ENCODE measurements at places on chromosomes 6 and 20. TPM values are rescaled to one million over a fixed set of nuclear protein-coding genes. Genes with fewer than 3 reads are reported as not detected.
A peak's percentile ranks its signal among the peaks of the same experiment; 100 is the strongest.

- no peak for DNase-seq
Measured at GRCh38 chr6:87364602-87365252, 20.1 kb downstream of the C6orf163 start.

DNA sequence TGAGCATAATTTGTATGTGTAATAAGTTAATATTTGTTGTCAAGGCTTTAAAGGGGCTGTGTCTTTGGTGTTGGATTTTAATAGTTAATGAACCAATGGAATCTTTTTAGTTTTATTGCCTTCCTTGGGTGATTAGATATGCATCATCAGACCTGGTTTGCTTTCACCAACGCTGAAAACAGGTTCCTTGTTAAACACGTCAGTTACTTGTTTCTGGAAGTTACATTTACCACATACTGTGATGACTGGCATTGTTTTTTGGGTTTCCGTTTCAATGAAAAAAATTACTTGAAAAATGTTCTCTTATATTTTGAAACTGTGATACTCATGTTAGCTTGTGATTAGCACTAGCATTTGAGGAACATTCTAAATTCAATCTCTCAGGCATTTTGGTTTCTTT, 58.6 kb upstream of the RNF144B start:
- no peak for DNase-seq

DNA sequence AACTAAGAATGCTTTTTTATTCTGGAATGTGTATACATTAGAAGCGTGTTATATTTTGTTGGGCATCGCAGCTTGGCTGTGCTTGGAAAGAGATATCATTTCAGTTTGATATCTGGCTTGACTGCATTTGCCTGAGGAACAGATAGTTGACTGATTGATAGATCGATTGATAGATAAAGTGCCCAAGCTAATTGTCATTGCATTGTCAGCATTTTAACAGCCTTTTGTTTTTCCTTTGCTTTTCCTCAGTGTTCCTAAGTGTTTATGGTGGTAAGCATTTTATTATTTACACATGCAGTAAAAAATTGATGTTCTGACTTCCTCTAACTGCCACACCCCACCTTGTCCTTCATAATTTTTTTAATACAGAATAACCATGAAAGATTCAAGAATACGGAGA, 180.9 kb upstream of the GRIK2 start:
- no peak for DNase-seq

GRCh38 chr6:148968771-148969602, 222.2 kb downstream of the UST start:
- no peak for DNase-seq

LIN28B gene
- not detected for total RNA-seq

DNA sequence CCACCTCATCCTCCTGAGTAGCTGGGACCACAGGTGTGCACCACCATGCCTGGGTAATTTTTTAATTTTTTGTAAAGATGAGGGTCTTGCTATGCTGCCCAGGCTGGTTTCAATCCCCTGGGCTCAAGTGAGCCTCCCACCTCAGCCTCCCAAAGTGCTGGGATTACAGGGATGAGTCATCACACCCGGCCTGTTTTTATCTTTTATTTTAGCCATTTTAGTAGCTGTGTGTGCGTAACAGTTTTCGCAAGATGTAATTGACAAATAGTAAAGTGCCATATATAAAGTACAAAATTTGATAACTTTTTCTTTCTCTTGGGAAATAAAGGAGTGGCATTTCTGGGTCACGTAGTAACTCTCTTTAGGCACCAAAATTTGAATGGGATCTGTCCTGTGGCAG, 21.4 kb downstream of the SNAI1 start:
- no peak for DNase-seq

GRCh38 chr6:34894693-34895092, 5.6 kb downstream of the ANKS1A start:
- DNase-seq, result no peak

TMC2 gene
- total RNA-seq, result not detected

DNA sequence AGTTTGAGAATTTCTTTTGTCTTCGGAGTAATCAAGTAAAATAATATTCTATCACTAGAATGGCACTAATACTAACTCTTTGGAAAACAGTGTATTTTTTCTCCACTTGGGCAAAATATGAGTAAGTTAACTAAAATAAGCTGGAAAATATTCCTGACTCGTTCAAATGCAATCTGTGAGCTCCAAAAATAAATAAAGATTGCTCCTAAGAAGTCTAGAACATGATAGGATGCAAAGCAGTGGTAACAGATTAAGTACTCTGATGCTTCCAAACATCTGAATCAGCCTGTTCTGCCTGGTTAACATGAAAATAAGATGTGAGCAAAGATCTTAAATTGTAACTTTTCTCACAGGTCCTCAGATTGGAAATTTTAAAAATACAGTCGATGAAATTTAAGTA, 285.1 kb upstream of the ID4 start:
- DNase-seq, result no peak

- no peak for DNase-seq
Measured at GRCh38 chr6:157025437-157025836, 248.3 kb downstream of the ARID1B start.

DNA sequence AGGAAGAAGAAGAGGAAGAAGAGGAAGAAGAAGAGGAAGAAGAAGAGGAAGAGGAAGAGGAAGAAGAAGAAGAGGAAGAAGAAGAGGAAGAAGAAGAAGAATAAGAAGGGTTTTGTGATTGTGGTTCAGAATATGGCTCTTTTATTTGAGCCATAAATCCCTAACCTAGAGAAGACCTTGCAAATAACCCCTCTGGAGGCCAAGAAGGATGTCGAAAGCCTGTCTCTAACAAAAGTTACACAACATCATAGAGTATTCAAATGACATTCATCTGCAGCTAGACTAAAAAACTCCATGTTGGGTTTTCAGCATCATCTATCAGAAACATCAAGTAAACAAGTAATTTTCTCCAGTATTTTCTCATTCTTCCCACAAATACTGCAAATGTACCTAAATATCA, 100.9 kb downstream of the RNASET2 start:
- no peak for DNase-seq

- DNase-seq, result no peak
Measured at GRCh38 chr6:20712011-20712410, 177.8 kb downstream of the CDKAL1 start.

GRCh38 chr6:81086991-81087390, 665.5 kb downstream of the TENT5A start:
- DNase-seq, result no peak

GLP1R gene
- not detected for total RNA-seq

RNF114 gene
- 168 TPM for total RNA-seq

DNA sequence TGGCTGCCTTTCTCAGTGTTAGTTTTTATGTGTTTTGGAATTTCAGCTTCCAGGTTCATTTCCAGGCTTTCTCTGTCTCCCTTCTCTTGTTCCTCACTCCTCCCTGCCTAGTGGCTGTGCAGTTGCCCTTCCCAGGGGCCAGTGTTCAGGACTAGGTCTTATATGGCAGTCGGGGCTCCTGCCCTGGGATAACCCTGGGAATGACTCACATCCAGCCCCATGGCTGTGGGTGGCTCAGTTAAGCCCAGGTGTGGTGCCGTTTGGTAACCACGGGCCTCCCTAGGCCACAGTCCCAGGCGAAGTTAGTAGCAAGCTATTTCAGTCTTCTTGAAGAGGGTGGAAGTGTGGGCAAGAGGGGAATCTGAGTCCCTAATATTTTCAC, 57.4 kb upstream of the DDR1 start:
- DNase-seq, result no peak

KCNK15 gene
- not detected for total RNA-seq

SYCP2L gene
- not detected for total RNA-seq

- peak; percentile 73 for DNase-seq
Measured at GRCh38 chr6:912871-913835, 220.2 kb upstream of the EXOC2 start.

DNA sequence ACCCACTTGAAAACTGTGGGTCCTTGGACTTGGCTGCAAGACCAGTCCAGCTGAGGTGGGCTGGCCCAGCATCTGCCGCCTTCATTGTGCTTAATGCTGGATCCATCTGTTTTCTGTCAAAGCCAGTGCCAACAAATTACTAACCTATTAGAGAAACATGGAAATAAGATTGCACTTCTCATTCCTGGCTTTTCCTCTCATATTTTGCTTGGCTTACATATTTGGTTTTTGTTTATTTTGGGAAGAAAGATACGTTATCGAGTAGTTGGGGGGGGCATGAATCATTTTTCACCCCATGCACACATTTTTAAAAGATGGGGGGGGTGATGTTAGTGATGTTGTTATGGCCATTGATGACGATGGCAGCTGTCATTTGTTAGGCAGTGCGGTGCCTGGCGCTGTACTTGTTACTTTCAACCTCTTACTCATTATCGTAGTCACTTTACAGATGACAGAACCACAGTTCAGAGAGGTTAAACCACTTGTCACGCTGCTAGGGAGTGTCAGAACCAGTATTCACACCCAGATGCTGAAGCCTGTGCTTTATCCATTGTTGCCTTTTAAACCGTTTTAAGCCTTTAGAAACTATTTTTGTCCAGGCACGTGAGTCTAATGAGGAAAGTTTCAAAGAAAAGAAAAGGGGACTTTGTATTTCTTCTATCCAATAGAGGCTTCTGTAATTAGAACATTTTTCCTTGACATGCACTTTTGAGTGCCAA, 180.0 kb downstream of the TMEM242 start:
- no peak for DNase-seq

GRCh38 chr6:156697225-156697830, 79.8 kb upstream of the ARID1B start:
- no peak for DNase-seq

DNA sequence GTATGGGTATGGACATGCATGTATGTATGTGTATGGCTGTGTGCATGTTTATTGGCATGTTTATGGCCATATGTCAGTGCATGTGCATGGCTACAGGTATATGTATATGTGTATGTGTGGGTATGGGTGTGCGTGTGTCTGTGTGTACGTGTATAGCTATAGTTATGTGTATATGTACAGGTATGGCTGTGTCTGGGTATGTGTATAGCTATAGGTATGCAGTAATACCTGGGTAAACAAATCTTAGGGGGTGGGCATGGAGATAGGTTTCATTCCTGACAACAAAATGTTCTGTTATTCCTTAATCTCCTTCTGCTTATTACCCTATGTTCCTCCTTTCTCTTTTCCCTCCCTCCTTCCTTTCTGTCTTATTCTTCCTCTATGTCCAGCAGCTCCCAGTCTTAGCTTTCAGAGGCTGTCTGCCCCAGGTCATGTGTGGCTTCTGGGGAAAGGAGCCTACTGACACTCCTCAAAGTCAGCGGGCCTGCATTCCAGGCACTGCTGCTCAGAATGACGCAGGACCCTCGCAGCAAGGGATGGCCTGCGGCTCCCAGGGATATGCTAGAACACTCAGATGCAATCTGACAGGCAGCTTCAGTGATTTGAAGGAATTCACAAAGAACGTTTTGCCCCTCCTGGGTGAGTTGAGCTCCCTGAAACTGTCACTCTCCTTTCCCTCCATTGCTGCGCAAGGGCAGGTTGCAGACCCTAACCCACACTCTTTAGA, 139.3 kb upstream of the PHACTR1 start:
- no peak for DNase-seq

DNA sequence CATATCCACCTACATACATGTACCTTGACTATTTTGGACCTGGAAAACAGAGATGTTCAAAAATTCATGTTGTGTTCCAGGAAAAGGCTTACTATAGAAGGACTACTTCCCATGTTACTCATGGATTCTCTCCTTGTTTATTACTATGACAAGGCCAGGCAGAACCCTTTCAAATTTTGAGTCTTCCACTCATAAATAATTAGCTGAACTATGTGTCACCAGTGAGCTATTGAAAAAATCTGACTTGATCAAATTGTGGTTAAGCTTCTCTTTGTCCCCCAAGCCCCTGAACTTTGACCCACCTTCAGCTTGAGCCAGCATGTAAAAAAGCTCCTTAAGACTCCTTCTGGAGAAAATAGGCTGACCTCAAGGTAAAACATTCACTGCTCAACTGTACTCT, 1142.8 kb upstream of the EYS start:
- DNase-seq, result no peak

DNA sequence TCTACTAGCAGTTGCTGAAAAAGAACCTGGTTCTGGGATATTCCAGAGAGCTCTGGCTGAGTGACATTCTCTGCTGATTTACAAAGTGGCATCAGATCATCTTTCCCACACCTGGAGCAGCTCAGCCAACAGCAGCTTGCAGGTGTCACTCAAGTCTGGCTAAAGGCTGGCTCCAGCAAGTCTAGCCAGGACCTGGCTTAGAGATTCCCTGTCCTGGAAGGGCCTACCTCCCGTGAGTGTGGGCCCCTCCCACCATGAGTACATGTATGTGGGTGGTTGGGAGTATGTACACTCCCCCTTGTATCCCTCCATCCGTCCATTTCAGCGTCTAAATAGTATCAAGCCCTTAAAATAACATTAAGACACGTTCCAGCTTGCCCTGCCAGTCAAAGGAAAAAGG, 539.3 kb upstream of the ID4 start:
- DNase-seq, result no peak

DNA sequence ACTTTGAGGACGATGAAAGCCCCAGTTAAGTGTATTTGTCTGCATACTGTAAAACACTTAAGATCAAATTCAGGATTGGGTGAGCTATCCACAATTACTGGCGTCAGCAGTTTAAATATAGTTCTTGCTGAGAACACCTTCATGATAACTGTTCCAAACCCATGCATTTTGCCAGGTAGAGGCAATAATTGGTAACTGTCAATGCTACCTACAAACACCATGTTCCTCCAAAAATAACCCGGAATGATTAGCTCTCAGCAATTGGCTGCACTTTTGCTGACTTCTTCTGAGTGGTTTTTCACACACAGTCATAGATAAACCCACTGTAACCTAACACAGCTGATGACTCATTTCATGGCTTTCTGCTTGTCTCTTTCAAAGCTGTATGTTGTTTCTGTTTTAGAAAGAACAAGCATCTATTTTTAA, 1358.6 kb upstream of the GJE1 start:
- DNase-seq, result peak; percentile 51

LST1 gene
- total RNA-seq, result not detected

- no peak for DNase-seq
Measured at GRCh38 chr6:119024111-119024510, 54.4 kb downstream of the FAM184A start.

KIAA1755 gene
- total RNA-seq, result 0.44 TPM

FAM83C gene
- total RNA-seq, result not detected

GRCh38 chr6:42979523-42980177, 669 bp upstream of the PEX6 start:
- no peak for DNase-seq

BICRAL gene
- 2.2 TPM for total RNA-seq

FOXS1 gene
- 1.5 TPM for total RNA-seq
